Mucosa of gallbladder (tissue), 1 donor: ENCODE measurements at places on chromosomes 1 and 21.
A peak's percentile ranks its signal among the peaks of the same experiment; 100 is the strongest.

- no peak for DNase-seq
Observed at GRCh38 chr1:162674034-162674608, 41.9 kb downstream of the DDR2 start.

DNA sequence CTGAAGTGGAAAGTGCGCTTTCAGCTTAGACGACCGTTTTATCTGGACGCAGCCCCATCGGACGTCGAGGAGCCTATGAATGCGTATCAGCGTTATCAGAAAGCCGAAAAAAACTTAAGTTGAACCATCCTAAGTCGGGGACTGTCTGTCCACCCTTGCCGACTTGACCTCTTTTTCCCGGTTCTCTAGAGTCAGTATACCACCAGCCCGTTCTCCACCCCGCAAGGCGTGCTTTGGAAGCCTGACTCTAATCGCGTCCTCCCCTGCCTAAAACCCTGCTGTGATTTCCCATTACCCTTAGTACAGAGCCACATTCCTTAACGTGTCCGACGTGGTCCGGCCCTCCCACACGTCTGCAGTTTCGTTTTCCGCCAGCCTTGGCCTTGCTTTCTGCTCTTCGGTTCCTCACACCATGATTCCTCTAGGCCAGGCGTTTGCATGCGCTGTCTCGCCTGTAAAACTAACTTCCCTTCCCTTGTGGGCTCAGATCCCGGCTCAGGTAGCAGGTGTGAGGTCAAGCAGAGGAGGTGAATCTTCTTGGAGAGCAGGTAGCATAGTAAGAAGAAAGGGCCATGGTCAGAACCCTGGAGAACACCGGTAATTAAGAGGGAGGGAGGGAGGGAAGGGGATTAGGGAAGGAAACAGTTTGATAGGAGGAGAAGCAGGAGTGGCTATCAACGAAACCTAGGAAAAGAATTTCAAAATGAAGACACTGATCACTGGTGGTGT is 865 bp downstream of the ADPRS start:
- no peak for DNase-seq

DNA sequence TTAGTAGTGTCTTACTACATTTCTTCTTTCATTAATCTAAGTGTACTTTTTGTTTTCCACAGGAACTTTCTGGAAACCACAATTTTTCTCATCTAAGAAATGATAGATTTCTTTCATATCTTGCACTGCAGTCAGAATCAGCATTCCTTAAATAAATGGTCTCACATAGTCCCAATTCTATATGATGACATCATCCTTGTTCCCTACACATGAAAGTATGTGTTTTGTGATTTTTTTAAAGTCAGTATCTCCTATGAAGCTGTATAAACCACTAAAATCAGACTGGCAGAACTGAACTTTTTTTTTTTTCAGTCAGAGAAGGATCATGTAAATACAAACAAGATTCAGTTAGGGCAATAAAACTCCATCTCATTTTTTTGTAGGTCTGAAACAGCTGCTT is 742.6 kb upstream of the CXADR start:
- DNase-seq: no peak

GRCh38 chr1:204584699-204585372 is 68.6 kb downstream of the MDM4 start:
- no peak for DNase-seq

DNA sequence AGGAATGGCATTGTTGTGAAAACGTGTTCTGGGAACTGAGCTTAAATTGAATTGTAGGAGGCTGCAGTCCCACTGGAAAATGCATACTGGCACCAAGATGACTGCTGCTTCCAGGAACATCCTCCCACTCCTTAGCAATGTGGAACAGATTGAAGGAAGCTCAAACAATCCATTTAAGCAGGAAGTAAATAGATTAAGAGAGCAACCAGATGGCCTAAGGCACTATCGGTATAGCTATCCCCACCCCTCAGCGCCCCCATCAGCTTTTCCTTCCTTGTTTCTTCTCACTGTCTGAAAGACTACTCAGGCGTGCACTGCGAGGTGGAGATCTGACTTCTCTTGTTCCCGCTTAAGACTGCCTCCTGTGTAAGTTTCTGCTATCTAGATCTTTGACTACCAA is 4.0 kb upstream of the IFI16 start:
- no peak for DNase-seq

- no peak for DNase-seq
Observed at GRCh38 chr1:211543025-211543424, 35.9 kb downstream of the SLC30A1 start.

DNA sequence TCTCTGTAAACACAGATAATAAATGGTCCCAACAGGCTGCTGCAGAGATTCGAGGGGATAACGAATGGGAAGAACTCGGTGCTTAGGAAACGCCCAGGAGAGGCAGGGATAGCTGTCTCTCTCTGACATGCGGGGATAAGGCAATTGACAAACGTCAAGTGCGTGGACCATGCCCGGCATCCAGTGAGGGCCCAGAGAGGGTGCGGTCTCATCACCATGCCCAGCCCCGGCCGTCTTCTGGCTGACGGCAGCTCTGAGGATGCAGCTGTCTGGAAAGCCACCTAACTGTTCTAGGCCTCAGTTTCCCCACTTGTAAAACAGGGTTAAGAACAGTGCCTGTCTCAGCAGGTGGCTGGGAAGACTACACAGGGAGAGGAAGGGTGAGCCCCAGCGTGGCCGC is 48.1 kb downstream of the ACOT7 start:
- DNase-seq: no peak

GRCh38 chr1:32250893-32251716 is at the start of gene LCK:
TSS of gene LCK (plus strand) at chr1:32251265. CDS start at chr1:32274330, 23,065 bp downstream.
- no peak for DNase-seq

- DNase-seq: no peak
Observed at GRCh38 chr1:16048573-16049189, 5.1 kb downstream of the CLCNKB start.

GRCh38 chr1:7264101-7264500 is 478.8 kb downstream of the CAMTA1 start:
- DNase-seq: no peak

GRCh38 chr21:37849506-37850102 is 66.7 kb downstream of the KCNJ6 start:
- no peak for DNase-seq

DNA sequence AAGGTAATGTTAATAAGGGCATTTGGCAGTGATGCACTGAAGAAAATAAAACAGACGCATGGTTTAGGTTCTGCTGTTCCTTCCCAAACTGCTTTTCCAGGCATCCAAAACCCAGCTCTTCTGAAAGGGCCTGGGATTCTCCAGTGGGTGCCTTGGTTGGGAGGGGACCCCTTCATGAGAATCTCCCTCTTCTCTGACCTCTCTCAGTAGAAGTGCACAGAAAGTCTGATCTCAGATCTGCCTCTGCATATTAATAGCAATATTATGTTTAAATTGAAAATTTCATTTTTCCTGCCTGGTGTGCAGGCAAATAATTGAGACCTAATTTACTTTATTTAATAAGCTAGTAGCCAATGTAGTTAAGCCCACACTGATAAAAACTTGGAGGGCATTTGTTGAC is 260.6 kb downstream of the CAMTA1 start:
- DNase-seq: no peak

DNA sequence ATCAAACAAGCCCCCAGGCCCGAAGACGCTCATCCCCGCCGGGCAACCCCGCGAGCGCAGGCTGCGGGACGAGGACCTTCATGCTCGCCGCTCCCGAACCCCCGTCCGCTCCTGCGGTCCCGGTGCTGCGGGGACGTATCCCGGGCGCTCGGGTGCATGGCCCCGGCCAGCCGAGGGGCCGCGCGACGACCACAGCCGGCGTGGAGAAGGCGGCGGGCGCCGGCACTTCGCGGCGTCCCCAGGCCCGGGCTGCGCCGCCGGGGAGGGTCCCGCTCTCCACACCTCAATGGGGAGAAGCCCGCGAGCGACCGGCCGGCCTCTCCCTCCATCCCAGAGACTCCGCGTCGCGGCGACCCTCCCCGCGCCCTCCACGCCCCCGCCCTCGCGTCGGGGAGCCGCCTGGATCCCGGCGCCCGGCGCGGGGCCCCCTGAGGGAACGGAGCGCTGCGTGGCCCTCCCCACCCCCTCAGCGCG is 401 bp downstream of the ERRFI1 start:
- no peak for DNase-seq

DNA sequence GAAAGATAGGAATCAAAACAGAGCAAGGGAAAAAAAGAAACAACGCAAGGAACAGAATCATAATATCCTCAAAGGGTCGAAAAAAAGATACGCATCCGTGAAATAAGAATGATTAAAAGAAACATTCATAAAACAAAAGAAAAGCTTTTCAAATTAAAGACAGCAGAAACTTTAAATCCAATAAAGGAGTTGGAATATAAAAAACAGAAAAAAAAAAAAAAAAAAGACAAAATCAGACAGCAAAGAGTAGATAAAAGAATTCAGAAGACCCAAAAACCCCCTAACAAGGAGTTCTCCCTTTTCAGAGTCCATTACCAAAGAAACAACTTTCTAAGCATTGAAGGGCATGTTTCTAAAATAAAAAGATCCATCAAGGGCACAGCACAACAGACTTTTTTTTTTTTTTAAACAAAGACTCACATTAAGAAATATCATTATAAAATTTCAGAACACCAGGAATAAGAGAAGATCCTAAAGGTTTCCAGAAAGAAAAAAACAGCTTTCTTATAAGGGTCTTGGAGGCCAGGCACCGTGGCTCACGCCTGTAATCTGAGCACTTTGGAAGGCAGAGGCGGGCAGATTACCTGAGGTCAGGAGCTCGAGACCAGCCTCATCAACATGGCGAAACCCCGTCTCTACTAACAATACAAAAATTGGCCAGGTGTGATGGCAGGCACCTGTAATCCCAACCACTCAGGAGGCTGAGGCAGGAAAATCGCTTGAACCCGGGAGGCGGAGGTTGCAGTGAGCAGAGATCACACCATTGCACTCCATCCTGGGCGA is 44.7 kb downstream of the ENAH start:
- DNase-seq: no peak

DNA sequence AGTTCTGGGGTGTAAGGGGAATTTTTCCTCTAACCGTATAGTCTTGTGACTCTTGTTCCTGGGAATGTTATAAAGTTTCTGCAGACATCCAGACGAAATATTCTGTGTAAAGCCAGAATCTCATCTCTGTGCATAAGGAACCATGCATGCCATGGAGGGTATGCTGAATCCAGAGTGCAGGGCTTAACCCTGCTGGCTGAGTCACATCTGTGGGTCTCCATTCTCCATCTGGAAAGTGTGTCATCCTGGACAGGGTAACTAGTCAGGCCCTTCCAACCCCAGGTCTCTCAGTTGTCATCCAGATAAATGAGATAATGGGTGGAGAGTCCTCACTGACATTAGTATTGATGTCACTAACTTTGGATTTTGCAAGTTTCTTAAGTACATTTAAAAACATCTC is 48.8 kb downstream of the ATP5PO start:
- no peak for DNase-seq

DNA sequence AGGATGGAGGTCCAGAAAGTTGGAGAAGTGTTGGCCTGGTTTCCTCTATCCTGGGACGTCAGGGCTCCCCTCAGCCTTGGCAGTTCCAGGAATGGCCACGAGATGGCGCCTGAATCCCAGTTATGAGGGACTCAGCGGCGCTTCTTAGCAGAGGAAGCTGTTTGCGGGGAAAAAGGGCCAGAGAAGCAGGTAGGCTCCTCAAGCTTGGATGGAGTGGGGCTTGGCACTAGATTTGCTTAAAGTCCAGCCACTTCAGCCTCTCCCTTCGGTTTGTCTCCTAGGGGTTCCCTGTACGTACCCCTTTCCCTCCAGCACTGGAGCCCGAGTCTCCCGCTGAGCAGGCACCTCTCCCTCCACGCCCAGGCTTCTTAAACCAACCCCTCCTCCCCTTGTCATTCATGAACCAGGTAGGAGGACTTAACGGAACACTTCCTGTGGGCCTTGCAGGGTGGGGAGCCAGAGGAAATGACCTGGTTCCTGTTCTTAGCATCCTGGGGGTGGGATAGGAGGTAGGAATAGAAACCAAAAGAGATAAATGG is 32.0 kb upstream of the TENT5B start:
- DNase-seq: peak; percentile 91

DNA sequence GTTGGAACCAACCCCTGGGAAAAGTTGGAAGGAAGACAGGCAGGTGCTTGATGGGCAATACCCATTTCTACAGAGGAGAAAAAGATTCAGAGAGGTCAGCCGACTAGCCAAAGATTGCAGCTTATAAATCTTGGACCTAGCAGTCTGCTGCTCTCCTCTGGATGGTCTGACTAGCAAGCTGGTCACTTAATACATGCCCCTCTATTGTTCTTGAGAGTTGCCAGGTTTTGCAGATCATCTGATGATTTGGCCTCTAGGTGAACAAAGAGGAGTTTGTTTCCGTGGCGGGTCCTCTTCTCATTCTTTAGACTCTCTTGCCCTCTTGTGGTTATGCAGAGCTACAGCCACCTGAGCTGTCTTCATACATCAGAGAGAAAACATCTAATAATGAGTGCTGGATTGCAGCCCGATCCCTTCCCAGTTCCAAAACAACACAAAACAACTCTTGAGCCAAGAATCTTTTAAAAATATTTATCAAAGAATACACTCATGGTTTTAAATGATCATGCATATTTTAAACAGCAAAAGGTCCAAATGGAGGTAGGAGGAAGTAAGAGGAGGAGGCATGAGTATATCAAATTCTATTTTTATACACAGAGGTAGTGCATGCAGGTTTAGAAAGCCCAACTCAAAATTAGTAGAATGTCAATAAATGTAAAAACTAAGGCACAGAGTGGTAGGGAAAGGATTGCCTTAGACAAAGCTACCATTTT is 115.7 kb downstream of the SLC30A10 start:
- DNase-seq: peak; percentile 32

DNA sequence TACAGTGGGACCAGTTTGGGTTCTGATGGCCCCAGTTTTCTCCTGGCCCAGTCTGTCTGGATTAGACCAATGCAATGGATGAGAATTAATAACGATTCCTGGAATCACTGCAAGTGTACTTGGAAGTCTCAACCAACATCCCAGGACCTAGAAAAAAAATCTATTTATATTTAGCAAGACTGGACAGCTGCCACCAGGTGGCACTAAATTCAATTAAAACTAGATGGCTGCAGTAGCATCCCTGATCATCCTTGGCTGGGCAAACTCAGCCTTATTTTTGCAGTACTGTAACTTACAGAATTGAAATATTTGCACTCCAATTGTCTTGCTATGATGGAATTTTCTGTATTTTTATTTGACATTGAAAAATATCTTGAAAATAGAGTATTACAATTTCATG is 165.7 kb downstream of the NCAM2 start:
- peak; percentile 33 for DNase-seq
